ENCODE measurements at places on chromosomes 1 and 21.

DNA sequence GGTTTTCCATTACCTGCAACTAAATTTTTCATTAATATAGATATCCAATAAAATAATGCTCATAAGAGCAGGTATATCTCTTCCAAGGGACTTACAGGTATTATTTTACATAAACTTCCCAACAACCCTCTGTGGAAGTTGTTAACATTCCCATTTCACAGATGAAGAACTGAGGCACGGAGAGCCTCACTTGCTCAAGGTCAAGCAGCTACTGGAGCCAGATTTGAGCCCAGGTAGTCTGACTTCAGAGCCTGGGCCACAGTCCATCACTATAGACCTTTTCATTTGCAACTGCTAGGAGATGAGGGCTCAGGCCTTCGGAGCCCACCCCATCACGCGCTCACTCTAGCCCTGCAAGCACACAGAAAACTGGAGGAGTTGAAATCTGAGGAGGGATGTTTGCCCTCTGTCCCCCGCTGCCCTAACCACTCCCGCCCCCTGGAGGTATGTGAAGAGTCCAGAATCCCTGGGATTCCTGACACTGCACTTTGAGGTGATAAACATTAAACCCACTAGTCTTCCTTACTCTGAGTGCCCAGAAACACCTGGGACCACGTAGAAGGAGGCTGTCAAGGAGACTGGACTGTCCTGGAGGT lies 11.7 kb upstream of the ALPL start:
- no peak for DNase-seq

DNA sequence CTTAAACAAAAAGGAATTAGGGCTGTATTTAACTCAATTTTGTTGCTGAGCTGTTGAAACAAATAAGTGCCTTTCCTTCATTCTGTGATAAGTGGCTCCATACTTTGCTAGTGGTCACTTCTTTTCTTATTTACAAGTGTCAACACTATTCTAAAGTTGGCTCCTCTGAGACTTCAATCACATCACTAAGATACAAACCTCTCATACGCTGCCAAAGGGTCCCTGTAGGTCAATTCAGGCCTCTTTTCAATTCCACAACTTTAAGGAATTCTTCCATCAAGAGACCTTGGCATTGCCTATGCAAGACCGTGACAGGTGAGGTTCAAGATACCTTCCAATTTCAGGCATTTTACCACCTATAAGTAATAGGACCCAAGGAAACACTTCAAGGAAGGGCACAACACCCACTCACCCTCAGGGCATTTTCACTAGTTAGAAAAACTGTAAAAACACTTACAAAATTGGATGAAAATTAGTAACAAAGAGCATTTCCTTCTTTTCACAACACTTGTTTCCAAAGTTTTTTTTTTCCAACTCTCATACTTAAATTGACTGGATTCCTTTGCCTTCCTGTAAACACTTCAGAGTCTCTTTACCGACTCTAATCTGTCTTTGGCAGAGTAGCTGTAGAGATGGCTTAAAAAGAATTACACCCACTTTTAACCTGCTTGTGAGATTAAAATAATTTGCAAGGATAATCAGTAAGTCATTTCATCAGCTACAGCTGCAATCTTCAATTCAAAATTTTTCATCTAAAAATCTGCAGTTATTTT lies 24.5 kb downstream of the SERBP1 start:
- no peak for DNase-seq

DNA sequence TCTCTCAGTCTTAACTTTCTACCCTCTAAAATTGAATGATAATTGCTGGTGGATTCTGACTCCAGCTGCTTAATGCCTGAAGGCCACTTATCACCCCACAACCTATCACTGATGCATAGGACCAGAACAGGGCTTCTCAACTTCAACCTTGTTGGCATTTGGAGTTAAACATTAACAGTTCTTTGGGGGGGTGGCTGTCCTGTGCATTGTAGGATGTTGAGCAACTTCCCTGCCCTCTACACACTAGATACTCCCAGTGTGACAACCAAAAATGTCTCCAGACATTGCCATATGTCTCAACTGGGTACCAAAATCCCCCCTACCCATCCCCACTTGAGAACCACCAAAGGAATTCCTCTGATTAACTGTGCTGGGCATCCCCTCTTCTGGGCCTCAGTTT lies 275.4 kb upstream of the TMEM51 start:
- no peak for DNase-seq

DNA sequence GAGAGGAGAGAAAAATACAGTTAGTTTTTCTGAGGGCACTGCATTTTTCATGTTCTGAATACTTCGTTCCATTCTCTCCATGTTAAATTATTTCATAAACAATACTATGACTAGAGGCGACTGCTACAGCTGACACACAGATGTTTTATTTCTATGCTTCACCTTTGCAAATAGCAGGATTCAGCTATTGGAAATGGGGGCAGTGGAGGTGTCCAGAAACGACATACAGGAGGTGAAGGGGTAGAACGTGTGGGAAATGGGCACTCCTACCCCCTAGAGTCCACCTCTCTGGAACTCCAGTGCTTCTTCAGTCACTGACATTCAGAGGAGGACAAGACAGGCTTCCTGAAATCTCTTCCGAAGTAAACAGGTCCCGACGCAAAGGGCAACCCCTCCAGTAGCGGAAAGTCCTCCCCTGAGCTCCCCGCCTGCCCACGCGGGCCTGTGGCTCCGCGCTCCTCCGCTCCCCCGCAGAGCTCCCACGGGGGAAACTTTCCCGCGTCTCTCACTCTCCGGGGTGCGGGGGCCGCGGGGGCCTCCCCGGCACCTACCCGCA lies 480 bp downstream of the DPYD start:
- DNase-seq = no peak

GRCh38 chr21:22209304-22209700 lies 1211.1 kb downstream of the NCAM2 start:
- DNase-seq = no peak

- DNase-seq = no peak
These were observed 13.3 kb downstream of the SLC6A17 start for GRCh38 chr1:110163591-110163990.

DNA sequence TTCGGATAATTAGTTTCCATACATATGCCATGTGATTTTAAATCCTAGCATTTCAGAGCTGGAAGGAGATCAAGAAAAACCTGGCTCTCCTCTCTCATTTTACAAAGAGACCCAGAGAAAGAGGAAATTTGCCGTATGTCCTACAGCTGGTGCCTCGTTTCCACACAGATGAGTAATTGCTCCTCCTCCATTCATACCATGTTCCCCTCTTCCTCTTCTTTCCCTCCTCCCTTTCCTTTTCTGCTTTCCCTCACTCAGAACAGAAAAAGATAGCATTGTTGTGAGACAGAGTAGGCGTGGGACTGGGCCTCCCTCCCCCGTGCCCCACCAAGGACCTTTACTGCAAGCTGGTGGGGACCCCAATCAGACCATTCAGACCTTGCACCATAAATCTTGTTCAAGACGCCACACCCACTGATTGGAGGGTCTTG lies 13.7 kb upstream of the SLC44A3 start:
- no peak for DNase-seq

- DNase-seq = no peak
These were observed 7.1 kb upstream of the ADAM30 start for GRCh38 chr1:119903443-119903835.

DNA sequence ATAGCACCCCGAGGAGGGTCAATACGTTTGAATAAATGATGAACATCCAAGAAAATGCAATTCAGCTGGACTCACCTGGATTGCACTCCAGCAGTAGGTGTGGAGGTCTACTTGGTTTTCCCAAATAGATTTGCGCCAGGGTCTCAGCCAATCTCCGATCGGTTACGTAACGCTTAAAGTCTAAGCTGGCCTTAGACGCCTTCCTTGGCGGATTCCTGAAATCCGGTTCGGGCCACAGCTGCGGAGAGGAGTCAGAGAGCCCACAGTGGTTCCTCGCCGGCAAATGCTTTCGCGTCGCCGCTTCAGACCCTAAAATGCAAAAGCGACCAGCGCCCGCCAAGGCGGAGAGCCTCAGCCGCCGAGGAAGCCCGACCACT lies 322 bp downstream of the TFB2M start:
- no peak for DNase-seq

- no peak for DNase-seq
These were observed 21.0 kb upstream of the RAP1A start for GRCh38 chr1:111598544-111598943.

DNA sequence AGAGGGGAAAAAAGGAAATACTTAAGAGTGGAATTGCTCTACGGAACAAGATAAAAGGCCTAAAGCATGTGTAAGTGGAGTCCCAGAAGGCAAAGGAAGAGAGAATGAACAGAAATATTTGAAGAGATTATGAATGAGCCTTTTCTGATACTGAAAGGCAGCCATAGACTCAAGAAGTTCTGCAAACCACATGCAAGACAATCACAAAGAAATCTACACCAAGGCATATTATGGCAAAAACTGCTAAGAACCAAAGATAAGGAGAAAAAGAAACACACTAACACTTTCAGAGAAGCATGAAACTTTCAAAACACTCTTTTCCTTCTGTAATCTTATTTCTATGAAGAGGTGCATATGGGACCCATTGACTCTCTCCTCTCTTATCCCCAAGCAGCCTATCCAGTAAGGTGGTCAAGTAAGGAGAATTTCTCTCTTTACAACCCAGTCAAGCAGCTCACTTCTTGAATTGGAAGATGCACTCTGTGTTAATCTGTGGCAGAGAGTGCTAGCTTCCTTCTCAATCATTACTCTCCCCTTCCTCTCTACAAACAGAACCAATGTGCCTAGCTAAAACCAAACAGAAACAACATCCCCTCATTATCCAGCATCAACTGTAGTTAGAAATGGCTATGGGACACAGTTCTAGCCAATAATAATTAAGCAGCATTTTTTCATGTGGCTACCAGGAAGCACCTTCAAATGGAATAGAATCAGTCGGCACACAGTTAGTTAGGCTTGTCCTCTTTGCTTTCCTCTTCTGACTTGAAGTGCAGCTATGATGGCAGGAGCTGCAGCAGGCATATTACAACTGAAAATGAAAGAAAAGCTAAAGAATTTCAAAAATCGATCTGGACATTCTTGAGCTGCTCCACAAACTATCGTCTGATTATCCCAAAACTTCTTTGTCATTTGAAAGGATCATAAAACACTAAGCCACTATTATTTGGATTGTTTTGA lies 25.9 kb downstream of the KRTAP19-8 start:
- no peak for DNase-seq

DNA sequence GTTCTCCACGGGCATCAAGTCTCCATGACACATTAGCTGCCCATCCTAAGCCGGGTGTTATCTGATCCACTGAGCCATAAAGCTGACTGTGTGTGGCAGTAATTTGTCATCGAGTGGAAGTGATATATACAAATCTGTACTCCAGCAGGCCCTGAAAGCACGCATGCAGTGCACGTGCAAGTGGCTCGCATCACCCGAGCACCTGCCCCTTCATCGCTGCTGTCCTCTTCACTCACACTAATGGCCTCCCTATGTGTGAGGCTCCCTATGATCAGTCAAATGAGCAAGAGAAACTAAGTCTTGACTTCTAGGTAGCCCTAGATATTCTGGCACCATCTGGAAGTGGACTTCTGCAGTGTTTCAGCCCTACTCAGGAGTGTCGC lies 248.6 kb downstream of the MATN1 start:
- DNase-seq = no peak

DNA sequence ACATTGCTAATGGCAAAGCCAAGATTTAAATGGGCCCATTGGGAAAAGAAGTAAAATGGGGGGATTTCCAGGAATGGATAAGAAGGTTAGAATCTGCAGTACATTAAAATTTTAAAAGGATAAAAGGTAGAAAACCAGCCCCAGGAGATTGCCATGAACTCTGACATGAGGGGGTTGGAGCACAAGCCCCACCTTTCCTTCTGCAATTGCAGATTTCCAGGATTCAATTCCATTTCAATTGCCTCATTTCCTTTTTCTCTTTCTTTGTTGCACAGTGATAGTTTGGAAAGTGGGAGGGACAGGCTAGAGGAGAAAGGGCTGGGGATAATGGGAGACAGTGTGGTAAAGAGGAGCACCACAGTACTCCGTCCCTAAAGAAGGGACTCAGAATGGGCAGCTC lies 238.5 kb upstream of the RAB4A start:
- no peak for DNase-seq

GRCh38 chr1:153697191-153698019 lies 18.9 kb downstream of the NPR1 start:
- no peak for DNase-seq

DNA sequence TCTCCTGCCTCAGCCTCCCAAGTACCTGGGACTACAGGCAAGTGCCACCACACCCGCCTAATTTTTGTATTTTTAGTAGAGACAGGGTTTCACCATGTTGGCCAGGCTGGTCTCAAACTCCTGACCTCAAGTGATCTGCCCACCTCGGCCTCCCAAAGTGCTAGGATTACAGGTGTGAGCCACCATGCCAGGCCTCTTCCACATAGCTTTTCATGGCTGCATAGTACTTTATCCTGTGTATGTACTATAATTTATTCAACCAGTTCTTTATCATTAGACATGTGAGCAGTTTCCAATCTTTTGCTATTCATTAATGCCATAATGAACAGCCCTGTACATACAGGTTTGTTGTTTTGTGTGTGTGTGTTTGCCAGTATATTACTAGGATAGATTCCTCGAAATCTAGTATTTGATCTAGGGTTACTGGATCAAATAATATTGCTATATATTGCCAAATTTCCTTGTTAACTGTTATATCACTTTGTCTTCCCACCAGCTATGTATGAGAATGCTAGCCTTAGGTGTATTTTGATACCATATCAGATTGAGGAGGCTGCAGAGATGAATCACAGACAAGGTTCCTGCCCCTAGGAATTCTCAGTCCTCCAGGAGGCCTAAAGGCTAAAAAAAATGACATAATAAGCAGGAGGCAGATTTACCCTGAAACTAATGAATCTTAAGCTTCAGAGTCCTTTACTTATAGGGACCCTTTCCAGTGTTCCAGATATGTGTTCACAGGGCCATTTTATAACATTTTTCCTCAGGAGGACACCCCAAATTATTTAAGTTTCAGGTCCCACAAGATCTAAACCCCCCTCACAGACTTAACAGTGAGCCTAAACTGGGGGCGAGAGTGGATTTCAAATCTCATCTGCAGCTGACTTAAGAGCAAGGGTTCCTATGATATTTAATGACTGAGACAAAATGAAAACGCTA lies 2.1 kb upstream of the PDIK1L start:
- DNase-seq = no peak

- DNase-seq = no peak
These were observed 25.1 kb upstream of the TMEM222 start for GRCh38 chr1:27296773-27297291.

- no peak for DNase-seq
These were observed 74.9 kb downstream of the JAK1 start for GRCh38 chr1:64891448-64891825.

- no peak for DNase-seq
These were observed at the start of gene CD244 for GRCh38 chr1:160862203-160863060. Gene CD244 (minus strand): TSS chr1:160862887. CDS start chr1:160862677, 210 bp downstream.

- no peak for DNase-seq
These were observed 6.0 kb upstream of the CD2 start for GRCh38 chr1:116748272-116748671.

- no peak for DNase-seq
These were observed 171.0 kb downstream of the LRRC40 start for GRCh38 chr1:70034403-70034802.
